ENCODE measurements at places on chromosomes 7 and 10. TPM values are rescaled to one million over a fixed set of nuclear protein-coding genes. Genes with fewer than 3 reads are reported as not detected.
A peak's percentile ranks its signal among the peaks of the same experiment; 100 is the strongest.

The GDF2 gene
- not detected for total RNA-seq

GRCh38 chr7:31100871-31101270 is 48.8 kb downstream of the ADCYAP1R1 start:
- DNase-seq: no peak

GRCh38 chr10:102815790-102816549 is 21.2 kb downstream of the CYP17A1 start:
- peak; percentile 60 for DNase-seq

GRCh38 chr7:158094046-158094445 is 493.6 kb downstream of the PTPRN2 start:
- no peak for DNase-seq
